Activated CD8-positive, alpha-beta memory T cell treated with anti-CD3 and anti-CD28 coated beads for 4 hours (primary cell): ENCODE measurements at places on chromosomes 4 and X.

- no peak for DNase-seq
Observed at GRCh38 chr4:87093443-87094123, 126.8 kb downstream of the KLHL8 start.

GRCh38 chr4:123455360-123455759, 58.8 kb downstream of the SPRY1 start:
- no peak for DNase-seq

DNA sequence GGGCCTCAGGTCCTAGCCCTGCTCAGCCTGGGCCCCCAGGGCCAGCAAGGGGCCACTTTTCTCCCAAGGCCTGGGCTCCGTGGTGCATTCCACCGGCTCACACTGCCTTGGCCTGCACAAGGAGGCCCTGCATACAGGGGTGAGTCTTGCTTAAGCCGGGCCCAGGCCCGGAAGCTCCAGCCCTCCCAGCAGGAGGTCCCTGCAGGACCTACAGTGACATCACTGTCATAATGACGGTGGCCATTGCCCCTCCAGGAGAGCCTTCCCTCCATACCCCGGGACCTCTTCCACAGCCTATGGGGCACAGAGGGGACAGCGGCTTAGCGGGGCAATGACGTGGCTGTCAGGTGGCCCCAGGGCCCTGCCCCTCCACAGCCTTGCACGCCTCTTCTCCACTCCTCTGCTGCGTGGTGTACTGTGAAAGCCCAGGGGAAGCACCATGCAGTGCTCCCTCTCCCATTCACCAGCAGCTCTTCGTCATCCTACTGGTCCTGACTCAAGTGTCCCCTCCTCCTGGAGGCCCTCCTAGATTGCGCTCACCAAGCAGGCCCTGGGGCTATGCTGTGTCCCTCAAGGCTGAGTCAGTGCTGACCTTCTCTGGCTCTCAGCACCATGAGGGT, 32.3 kb upstream of the AFAP1 start:
- no peak for DNase-seq

DNA sequence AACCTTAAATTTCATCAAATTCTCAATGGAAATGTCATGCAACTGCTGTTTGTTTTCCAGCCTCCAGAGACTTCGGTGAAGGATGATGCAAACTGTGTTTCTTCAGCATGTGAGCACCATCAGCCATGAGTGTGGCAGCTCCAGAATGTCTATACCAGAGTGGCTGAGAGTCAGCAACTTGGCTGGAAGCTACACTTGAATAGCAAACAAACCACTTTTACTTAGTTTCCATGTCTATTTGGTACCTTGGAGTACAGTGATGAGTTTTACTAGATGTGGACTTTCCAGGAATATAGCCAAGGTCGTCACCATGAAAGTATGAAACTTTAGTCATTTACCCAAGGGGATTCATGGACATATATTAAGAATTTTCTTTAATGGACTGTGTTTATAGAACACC, 4.3 kb upstream of the IL21 start:
- no peak for DNase-seq

GRCh38 chr4:187826725-187827124, 168.8 kb upstream of the ZFP42 start:
- DNase-seq: no peak
